LHCN-M2 (cell line): ENCODE measurements at places on chromosomes 11 and 22.
A peak's percentile ranks its signal among the peaks of the same experiment; 100 is the strongest.

DNA sequence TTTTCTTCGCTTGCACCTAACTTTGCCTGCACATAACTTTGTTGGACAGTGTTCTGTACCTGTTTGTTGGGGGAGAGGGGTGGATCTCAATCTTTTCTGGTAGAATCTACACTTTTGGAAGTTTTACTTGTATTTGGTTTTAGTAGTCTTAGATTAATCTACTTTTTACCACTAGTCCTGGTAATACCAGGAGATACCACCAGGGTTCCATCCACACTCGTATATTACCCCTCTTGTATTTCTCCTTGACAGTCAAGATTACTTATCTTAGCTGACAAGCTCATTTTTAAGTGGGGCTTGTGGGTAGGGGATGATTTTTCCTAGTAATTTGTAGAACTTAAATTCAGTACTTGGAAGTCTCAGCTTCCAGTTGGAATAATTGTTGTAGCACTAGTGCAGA, 37.3 kb upstream of the TECTA start:
- no peak for DNase-seq

DNA sequence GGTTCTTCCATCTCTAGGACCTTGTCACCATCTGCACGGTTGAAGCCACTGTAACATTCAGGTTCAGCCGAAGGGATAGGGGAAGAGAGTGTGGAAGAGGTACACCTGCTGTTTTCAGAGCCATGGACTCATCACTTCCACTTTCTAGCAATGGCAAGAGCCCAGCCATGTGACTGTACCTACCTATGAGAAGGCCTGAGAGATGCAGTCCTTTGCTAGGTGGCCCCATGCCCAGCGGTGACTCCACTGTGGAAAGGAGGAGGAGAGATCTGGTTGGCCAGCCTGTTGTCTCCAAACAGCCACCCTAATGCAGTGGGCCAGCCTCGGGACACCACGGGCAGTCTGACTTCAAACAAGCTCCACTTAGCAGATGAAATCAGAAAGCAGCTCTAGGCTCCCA, 16.0 kb downstream of the RASD2 start:
- no peak for DNase-seq

- peak; percentile 98 for DNase-seq
Observed at GRCh38 chr22:36365020-36365411, 22.8 kb downstream of the MYH9 start.

GRCh38 chr22:29773233-29773632, 6.1 kb downstream of the UQCR10 start:
- DNase-seq, result peak; percentile 56

DNA sequence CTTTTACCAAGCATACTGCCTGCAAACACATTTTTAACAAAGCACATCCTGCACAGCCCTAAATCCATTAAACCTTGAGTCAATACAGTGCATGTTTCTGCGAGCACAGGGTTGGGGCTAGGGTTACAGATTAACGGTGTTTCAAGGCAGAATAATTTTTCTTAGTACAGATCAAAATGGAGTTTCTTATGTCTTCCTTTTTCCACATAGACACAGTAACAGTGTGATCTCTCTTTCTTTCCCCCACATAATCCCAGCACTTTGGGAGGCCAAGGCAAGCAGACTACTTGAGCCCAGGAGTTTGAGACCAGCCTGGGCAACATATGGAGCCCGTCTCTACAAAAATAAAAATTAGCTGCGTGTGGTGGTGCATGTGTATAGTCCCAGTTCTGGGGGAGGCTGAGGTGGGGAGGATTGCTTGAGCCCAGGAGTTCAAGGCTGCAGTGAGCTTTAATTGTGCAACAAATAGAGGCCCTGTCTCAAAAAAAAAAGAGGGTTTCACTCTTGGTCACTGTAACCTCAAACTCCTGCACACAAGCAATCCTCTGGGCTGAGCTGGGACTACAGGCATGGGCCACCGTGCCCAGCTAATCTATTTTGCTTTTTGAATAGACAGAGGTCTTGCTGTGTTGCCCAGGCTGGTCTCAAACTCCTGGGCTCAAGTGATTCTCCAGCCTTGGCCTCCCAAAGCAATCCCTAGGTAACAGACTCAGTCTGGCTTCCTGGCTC, 19.7 kb upstream of the SLC3A2 start:
- no peak for DNase-seq

- peak; percentile 50 for DNase-seq
Observed at GRCh38 chr11:72864702-72865655, 50.8 kb downstream of the ATG16L2 start.

- DNase-seq, result no peak
Observed at GRCh38 chr22:20180640-20181039, 29.8 kb upstream of the CCDC188 start.

DNA sequence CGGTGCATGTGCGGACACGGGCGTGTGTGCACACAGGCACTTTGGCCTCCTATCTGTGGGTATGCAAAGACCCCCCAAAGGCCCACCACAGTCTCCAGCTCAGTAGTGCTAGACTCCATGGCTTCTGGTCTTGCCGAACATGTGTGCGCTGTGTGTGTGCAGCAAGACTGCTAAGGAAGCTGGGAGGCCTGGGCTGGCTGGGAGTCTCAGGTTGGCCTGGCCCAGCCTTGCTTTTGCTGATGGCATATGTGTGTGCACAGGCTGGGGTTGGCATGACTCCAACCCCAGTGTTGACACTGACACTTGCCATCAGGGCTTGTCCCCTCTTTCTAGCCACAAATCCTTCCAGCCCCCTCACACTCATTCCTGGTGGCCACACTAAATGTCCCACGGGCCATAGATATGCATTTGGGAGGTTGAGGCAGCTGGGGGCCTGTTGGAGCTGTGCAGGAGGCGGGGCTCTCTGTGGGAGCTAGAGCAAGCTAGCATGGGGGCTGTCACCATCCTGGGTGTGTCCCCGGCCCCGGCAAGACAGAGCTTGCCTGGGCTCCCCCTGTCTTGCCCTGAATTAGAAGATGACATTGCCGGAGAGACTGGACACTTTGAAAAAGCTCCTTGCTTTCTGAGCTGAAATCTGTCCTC, 60.9 kb upstream of the NECTIN1 start:
- no peak for DNase-seq

DNA sequence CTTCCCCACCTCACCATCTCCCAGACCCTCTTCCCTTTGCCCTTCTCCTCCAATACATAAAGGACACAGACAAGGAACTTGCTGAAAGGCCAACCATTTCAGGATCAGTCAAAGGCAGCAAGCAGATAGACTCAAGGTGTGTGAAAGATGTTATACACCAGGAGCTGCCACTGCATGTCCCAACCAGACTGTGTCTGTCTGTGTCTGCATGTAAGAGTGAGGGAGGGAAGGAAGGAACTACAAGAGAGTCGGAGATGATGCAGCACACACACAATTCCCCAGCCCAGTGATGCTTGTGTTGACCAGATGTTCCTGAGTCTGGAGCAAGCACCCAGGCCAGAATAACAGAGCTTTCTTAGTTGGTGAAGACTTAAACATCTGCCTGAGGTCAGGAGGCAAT, 58.2 kb downstream of the TIMP3 start:
- no peak for DNase-seq

GRCh38 chr11:4560467-4560866, 15.5 kb downstream of the OR52M1 start:
- DNase-seq, result no peak
